NCI-H748 treated with DMSO at 0.1 percent for 48 hours (cell line): ENCODE measurements at places on chromosomes 4 and X.

DNA sequence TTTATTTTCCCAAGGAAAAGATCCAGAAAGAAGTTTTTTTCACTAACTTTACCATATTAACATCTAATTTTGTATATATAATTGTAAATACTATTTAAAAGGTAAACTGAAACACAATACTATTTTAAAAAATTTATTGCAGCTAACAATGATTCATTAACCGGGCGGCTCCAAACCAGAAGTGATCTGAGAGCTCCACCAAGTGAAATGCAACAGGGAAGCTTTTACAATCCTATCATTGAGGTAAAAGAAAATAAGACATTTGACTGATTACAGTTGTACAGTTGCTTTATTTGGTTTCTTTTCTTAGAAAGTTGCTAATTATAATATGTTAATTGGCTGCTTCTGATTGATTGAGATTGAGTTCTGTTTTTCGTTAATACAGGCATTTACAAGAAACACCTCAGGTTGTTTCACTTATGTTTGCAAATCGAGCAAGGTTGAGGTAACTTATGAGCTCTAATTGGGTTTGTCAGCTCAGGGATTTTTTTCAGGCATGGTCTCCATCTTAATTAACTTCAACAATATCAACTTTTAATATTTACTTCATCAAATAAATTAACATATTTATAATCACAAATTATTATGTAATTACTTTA, 220.2 kb upstream of the UGT8 start:
- peak; percentile 22 for DNase-seq

DNA sequence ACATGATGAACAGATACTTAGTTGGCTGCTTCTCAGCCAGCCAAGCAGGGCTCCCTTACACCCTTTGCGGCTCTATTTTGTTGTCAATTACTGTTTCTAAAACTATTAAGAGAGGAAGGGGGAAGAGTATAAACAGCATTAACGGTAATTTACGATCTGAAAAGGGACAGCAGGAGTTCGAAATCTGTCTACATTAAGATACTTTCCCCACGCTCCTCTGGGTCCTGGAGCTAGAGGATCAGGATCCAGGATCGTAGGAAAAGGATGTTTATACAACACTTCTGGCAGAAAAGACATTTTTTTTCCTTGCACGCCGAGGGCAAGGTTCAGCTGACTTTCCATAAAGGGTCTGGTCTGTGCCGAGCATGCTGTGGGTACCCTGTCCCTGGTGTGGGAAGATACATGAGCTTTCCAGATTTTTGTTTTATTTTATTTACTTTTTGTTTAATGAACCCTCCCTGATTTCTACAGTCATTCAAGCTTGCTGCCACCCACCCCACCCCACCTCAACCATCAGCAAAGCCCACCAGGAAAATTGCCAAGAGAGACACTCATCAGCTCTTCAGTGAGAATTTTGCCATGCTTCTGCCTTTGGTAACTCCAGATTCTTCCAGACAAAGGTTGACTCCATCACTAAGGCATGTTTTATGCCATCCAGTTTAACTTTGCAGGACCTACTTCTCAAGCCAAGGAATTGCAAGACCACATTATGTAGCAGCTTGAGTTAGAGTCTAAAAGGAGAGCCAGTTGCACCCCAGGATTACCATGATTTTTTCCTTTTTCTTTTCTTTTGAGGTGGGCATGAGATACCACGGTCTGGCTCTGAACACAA, 188.1 kb downstream of the QDPR start:
- no peak for DNase-seq

GRCh38 chrX:129932821-129933321, 26.9 kb downstream of the UTP14A start:
- DNase-seq, result no peak

GRCh38 chr4:74539044-74539790, 94.3 kb downstream of the AREG start:
- DNase-seq, result no peak

DNA sequence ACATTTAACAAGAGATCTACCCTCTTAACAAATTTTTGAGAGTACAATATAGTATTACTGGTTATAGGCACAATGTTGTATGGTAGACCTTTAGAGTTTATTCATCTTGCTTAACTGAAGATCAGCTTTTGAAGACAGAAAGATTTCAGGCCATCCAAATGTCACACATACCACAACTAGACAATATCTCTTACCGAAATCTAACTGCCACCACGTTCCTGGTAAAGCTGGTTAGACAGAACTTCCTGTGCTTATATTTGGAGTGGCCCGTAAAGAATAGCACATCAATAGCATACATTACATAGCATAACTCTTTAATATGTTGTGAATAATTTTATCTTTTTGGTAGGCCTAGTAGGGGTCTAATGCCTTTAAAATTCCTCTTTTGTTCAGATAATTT, 29.8 kb upstream of the ARHGEF6 start:
- DNase-seq, result no peak

- no peak for DNase-seq
These were observed 17.4 kb upstream of the AFF1 start for GRCh38 chr4:86917212-86918039.
